Right renal cortex interstitium (tissue), 3 donors: ENCODE measurements at places on chromosomes 1 and 21. TPM values are rescaled to one million over a fixed set of nuclear protein-coding genes. Genes with fewer than 3 reads are reported as not detected.

GRCh38 chr1:2561446-2561845, 5.3 kb downstream of the TNFRSF14 start:
- no peak for DNase-seq

- DNase-seq = no peak
Measured at GRCh38 chr1:110627764-110628163, 21.6 kb upstream of the KCNA2 start.

DNA sequence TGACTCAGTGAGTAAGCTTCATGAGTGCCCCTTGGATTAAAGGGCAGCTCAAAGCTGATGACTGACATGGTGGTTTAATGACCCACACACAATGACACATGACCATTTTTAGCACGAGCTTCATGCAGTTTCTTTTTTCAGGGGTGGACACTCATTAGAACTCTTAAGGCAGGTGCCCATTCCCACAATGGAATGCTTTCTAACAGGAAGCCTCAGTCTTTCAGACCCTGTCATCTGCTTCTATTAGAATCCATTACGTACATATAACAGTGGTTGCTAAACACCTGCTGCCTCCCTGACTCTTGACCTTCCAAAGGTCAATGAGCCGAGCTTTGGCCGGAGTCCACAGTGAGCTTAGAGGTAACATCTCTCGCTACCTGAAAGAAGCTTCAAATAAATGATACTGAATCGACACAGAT, 27.4 kb downstream of the AKNAD1 start:
- DNase-seq = no peak

DNA sequence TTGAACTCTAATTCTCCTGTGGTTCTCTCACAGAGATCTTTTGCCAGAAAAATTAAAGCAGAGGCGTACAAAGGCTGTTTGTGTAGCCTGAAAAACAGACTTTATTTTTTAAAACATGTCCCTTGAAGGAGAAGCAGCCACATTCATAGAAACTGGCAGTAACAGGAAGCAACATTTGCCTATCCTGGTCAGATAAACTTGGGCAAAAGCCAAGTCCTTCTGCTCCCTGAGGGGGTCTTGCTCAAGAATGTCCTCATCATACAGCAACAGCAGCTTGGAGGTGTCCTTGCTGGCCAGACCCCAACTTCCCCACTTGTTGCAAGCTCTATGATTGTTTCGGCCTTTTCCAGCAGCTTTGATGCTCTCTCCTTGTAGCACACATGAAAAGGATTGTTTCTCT, 36.3 kb downstream of the MSTO1 start:
- no peak for DNase-seq

- no peak for DNase-seq
Measured at GRCh38 chr1:55300975-55301374, 85.8 kb upstream of the USP24 start.

- DNase-seq = no peak
Measured at GRCh38 chr1:27650539-27651175, 15.7 kb upstream of the FGR start.

DNA sequence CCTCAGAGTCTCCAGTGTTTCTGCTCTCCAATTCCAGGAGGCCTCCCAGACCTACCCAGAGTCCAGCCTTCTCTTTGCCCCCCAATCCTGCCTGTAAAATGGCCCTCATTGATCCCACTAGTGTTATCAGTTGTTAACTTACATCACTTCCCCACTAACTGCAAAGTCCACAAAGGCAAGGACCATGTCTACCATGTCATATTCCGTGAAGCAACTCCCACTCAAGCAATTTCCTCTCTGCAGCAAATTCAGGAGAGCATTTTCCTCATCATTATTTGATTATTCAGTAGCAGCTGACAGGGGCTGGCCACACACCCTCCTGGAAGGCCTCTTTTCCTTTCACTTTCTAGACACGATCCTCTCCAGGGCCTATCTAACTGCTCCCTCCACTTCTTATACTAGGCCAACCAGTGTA, 153.5 kb downstream of the RERE start:
- no peak for DNase-seq

GRCh38 chr1:168373869-168374268, 93.2 kb downstream of the TBX19 start:
- no peak for DNase-seq

DNA sequence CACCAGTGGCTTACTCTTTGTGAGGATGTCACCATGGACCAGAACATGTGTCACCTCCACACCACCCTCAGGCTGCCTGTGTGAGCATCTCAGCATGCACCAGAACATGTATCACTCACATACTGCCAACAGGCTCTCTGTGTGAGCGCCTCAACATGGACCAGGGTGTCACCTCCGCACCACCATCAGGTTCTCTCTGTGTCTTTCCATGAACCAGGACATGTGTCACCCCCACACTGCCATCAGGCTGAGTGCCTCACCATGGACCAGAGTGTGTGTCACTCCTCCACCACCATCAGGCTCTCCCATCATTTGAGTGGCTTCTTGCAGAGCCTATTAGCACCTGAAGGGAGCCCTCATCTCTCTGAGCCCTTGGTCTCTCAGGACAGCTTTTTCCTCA, 125.2 kb downstream of the ZNF648 start:
- no peak for DNase-seq

The EFNA1 gene
- polyA plus RNA-seq = 68.2 TPM

The C1orf141 gene
- 0.42 TPM for polyA plus RNA-seq

The F13B gene
- polyA plus RNA-seq = not detected
